ENCODE measurements at places on chromosomes 2 and 18.

- DNase-seq, result no peak
Measured at GRCh38 chr18:23191232-23191631, 55.9 kb downstream of the CABLES1 start.

GRCh38 chr2:240651185-240651584, 25.9 kb downstream of the GPR35 start:
- DNase-seq, result no peak

DNA sequence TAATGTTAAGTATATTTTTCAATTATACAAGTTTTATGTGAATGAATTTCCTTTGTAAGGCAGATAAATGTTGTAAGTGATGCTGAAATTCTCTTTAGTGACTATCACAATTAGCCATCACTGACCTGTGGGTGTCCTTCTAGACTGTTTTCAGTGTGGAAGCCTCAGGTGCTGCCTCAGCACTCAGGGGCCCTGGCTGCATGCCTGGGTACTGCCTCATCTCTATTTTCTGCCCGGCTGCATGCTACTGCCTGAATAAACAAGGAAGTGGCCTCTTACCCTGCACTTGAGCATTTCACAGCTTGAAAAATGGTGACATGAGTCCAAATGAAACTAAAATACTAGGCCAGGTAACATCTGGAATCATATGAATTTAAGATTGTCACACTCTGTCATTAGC, 787.6 kb upstream of the SALL3 start:
- no peak for DNase-seq

DNA sequence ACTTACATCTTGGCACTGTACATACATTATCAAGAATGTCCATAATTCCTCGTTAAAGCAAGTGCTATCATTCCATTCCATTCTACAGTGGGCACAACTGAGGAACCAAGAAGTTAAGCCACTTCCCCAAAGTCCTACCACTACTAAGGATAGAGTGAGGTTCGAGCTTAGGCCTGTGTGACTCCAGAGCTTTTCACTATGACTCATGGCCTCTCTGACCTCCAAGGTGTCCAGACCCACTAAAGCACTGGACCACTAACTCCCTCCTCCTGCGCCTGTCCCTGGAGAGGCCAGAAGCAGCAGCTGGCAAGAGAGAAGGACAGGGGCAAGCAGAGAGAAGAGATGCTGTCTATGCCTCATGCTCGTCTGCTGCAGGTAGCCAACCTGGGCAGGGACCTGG, 117.0 kb downstream of the ZBTB7C start:
- DNase-seq, result no peak

DNA sequence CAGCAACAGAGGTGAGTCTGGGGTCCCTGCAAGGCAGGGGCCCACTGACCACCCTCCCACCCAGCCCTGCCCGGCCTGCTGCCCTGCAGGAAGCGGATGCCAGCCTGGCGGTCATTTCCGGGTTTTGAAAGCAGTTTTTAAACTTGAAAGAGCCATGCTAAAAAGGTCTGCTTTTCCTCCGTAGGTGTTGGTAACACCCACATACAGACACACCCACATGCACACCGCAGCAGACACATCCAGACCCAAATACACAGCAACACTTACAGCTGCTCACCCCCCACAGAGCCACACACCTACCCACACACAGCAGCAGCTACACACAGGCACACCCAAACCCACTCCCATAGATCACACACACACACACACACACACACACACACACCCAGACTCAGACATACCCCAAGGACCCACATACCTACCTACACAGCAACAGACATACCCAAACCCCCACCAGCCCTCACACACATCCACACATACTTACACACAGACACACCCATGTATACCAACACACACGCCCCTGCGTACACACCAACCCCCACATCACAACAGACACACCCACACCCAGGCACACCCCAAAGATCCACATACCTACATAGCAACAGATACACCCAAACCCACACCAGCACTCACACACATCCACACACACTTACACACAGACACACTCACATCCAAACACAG, 7.6 kb downstream of the ZFP36L2 start:
- no peak for DNase-seq

- DNase-seq, result no peak
Measured at GRCh38 chr2:233457356-233457755, 103.1 kb downstream of the DGKD start.

DNA sequence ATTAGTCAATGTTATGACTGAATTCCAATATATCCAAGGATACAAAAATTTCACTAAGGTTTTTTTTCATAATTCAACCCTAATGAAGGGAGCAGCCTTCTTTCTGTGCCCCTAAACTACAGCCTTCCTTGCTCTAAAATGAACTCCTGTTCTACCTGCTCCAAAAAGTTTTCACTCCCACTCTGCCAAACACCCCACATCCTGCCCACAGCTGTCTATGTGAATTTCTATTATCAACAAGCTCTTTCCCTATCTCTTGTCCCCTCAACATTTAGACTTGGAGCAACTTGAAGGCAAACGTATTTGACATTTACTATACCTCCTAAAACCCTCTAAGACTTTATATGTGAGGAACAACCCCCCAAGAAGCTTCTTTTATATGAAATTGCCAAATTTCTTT, 2.5 kb downstream of the STAT4 start:
- DNase-seq, result no peak

- no peak for DNase-seq
Measured at GRCh38 chr2:85951351-85952067, 62.7 kb upstream of the ST3GAL5 start.

DNA sequence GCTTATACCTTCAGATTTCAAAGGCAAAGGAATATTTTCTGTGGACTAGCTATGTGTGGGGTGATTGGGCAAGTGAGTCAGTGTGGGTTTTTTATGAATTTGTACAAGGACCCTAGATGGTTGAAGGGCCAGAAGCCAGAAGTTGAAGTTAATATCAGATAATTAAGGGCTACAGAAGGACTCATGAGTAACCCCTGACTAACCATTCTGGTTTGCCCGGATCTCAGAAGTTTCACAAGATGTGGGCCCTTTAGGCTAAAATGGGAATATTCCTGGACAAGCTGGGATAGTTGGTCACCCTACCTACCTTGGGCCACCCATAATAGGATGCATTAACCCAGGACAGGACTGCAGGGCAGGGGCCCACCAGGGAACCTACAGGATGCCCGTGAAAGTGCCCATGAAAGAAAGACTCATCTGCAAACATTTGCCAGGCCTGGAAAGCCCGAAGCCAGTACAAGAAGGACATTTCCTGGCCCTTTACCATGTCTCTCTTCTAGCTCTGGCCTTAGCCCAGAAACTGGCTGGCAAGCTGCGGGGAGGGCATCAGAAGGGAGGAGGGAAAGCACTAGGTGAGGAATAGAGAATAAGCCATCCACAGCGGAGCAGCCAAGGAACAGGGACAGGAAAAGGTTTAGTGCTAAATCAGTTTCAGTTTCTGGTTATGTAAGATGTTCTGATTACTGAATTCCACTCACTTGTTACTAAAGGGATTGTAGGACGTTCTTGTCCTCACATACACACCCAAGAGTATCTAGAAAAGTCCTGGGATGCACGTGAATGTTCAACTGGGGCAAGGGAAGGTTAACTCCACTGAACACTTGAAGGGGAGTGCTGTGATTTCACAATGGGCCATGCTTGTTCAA, 33.6 kb downstream of the GCG start:
- DNase-seq, result peak; percentile 52

DNA sequence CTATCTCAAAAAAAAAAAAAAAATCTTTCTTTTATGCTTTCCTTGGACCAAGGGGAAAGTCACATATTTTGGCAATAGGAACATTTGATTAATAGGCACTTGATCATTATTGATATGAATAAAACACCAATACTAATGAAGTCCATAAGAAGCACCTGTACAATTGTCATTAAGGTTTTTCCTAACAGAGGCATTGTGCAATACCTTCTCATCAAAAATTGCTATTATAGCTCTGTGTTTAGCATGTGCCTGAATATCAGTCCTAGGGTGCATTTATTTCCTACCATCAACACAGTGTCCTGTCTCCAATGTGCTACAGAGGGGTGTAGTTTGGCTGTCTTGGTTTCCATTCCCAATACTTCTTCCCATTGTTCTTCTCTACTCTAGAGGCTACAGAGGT, 483.8 kb upstream of the SPRED2 start:
- no peak for DNase-seq
